ENCODE measurements at places on chromosomes 12 and 14.

GRCh38 chr12:12032851-12033797 lies 37.6 kb upstream of the BCL2L14 start:
- no peaks in the 10 kb centered on the region for H3K27me3 ChIP-seq
- no peak overlapping the region for H3K27ac ChIP-seq
- 0 out of 2 replicates have a peak, but pooled peaks cover 2% of the 10 kb centered on the region for H3K4me1 ChIP-seq

GRCh38 chr14:73802431-73803188 lies 49.0 kb upstream of the PTGR2 start:
- no peak for DNase-seq
- H3K27ac ChIP-seq, result no peak overlapping the region
- H3K27me3 ChIP-seq, result no peaks in the 10 kb centered on the region
- H3K4me3 ChIP-seq, result no peak overlapping the region

DNA sequence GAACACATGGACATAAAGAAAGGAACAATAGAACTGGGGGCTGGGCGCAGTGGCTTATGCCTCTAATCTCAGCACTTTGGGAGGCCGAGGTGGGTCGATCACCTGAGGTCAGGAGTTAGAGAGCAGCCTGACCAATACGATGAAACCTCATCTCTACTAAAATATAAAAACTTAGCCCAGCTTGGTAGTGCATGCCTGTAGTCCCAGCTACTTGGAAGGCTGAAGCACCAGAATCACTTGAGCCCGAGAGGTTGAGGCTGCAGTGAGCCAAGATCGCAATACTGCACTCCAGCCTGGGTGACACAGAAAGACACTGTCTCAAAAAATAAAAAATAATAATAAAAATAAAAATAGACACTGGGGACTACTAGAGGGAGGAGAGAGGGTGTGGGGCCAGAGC lies 154.5 kb downstream of the SEC23A start:
- no peaks in the 10 kb centered on the region for H3K4me1 ChIP-seq
- H3K36me3 ChIP-seq, result no peaks in the 10 kb centered on the region
- no peak overlapping the region for H3K4me3 ChIP-seq

DNA sequence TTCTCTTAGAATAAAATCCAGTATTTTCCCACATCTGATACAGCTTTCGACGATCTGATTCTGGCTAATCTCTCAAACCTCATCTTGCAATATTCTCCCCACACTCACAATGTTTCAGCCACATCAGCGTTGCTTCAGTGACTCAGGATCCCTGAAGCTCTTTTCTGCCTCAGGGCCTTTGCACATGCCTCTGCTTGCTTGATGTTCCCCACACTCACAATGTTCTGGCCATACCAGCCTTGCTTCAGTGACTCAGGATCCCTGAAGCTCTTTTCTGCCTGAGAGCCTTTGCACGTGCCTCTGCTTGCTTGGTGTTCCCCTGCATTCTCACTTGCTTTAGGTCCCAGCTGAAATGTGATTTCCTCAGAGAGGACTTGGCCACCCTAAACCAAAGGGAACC lies 2.6 kb downstream of the C12orf42 start:
- H3K4me1 ChIP-seq, result peaks cover 12% of the 10 kb centered on the region
- no peak overlapping the region for H3K27ac ChIP-seq
- H3K27me3 ChIP-seq, result no peaks in the 10 kb centered on the region
- no peak for DNase-seq
- H3K36me3 ChIP-seq, result no peaks in the 10 kb centered on the region
- no peak overlapping the region for H3K4me3 ChIP-seq

DNA sequence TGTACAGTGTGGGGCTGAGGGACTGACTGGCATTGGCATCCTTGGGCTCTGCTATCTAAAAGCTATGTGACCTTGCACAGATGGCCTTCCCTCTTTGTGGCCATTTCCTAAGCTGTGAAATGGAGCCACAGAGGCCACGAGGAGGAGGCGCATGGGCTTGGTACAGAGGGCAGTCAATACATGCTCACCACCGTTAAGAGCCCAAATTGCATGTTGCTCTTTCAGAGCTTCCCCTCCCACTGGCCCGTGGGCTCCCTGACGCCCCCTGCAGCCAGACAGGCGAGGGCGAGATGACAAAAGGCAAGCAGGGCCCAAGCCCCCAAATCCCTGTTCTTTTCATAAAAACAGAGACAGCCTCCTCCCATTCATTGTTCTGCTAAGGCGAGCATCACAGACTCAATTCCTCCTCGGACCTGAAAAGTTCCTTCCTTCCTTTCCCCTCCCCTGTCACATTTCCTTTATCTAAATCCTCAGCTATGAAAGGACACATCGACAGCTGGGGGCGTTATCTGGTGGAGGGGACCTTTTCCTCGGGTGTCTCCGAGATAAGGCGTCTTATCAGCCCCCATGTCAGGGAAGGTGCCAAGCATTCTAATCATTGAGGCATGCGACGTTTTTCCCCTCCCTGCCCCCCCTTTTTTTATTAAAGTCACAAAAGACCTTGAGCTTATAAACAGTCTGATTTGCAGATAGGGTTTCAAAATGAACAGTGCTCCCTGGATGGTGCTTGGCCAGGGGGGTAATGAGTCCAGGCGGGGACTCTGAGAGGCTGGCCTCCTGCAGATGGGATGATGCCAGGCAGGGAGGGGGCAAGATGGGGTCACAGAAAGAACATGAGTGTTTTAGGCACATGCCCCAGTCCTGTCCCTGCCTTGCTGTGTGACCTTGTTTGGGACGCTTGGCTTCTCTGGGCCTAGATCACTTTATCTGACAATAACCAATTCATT lies 26.4 kb downstream of the FAM222A start:
- H3K27ac ChIP-seq, result no peak overlapping the region
- DNase-seq, result peak; percentile 77
- H3K36me3 ChIP-seq, result no peaks in the 10 kb centered on the region
- no peak overlapping the region for H3K4me3 ChIP-seq

DNA sequence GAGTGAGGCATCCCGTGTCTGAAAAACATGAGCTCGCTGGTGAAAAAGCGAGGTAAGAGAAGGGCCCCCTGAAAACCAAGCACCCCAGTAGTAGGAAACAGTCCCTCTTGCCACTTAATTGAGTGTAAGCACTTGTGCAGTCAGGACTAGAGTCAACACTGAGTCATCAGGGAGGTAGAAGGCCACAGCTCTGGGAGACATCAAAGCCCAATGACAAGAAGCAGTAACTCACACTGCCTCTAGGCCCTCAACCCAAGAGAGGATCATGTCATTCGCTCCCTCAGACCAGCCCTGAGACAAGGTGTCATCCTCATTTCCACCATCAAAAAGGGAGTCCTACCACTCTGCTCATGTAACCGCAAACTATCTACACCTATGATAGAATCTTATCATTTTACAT lies 17.8 kb downstream of the POMT2 start:
- peaks cover 5% of the 10 kb centered on the region for H3K36me3 ChIP-seq
- H3K27me3 ChIP-seq, result no peaks in the 10 kb centered on the region
- DNase-seq, result no peak
- H3K4me3 ChIP-seq, result no peak overlapping the region
- no peaks in the 10 kb centered on the region for H3K4me1 ChIP-seq

- H3K4me3 ChIP-seq, result no peak overlapping the region
- H3K27me3 ChIP-seq, result no peaks in the 10 kb centered on the region
- no peaks in the 10 kb centered on the region for H3K4me1 ChIP-seq
- no peak for DNase-seq
- no peaks in the 10 kb centered on the region for H3K36me3 ChIP-seq
- no peak overlapping the region for H3K27ac ChIP-seq
Measured at GRCh38 chr14:75170772-75171171, 5.6 kb downstream of the TMED10 start.

DNA sequence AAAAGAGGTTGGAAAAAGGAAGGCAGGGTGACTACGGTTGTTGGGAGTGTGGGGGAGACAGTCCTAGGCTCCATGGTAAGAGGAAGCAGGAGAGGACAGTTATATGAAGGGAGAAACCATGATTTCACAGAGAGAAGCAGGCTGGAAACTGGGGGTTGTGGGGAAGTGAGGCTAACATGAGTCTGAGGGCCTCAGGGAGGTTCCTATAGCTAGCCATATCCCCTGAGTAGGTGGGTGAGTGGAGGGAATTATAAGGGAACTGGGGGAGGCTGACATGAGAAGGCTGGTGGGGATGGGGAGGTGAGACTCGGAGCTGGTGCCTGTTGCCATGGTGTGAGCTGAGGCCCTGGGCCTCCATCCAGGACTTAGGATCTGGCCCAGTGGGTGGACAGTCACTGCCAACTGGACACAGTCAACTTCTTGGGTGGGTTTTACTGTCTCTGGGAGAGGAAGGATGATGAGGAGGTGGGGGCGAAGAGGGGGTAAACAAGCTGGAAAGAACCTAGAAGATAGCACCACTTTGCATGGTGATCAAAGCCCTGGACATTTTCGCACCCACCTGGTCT lies 1.4 kb downstream of the RNASE13 start:
- no peak overlapping the region for H3K4me3 ChIP-seq
- no peaks in the 10 kb centered on the region for H3K4me1 ChIP-seq
- H3K27me3 ChIP-seq, result no peaks in the 10 kb centered on the region
- no peaks in the 10 kb centered on the region for H3K36me3 ChIP-seq
- no peak for DNase-seq
- H3K27ac ChIP-seq, result no peak overlapping the region

DNA sequence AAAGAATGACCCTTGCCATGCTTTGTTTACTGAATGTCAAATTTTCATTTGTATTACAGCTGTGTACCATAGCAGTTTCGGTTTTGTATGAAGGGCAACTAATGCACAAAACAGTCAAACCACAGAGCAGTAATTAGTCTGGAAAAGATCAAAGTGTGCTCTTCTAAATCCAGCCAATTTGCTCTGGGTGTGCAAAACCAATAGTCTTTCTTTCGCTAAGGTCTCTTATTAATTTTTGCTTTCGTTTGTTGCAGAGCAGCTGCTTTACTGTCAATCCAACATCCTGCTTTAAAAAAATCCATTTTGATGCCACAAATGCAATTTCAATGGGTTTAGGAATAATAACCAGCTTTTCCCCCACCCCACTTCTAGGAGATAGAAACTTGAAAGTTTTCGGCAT lies 114.2 kb downstream of the BRMS1L start:
- H3K27me3 ChIP-seq, result no peaks in the 10 kb centered on the region
- DNase-seq, result no peak
- no peaks in the 10 kb centered on the region for H3K4me1 ChIP-seq
- no peak overlapping the region for H3K27ac ChIP-seq

DNA sequence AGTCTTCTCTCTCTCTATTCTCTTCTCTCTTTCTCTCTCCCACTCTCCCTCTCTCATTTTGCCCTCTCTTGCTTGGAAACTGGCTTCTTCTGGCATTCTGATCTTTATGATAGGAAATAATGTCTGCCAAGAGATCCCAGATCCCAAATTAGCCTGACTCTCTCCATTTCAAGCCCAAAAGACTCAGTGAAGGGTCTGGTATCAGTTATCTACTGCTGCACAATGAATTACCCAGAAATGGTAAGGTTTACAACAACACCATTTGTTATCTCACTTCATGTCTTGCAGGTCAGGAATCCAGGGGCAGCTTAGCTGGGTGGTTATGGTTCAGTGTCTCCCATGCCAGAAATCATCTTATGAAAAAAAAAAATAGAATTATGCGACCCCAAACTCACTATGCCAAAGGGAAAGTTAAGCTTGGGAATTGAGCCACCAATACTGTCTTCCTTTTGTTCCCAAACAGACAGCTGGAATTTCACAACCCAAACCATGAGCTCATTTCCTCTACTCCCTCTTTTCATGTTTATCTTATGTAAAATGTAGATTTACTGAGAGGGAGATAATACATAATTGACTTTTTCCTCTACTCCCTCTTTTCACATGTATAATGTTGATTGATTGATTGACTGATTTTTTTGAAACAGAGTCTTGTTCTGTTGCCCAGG lies 67.8 kb upstream of the FICD start:
- H3K36me3 ChIP-seq, result no peaks in the 10 kb centered on the region
- DNase-seq, result no peak
- H3K4me1 ChIP-seq, result peaks cover 7% of the 10 kb centered on the region
- H3K27me3 ChIP-seq, result no peaks in the 10 kb centered on the region

GRCh38 chr14:90545966-90546751 lies 149.3 kb downstream of the CALM1 start:
- peaks cover 4% of the 10 kb centered on the region for H3K4me1 ChIP-seq
- no peak for DNase-seq

- no peak overlapping the region for H3K4me3 ChIP-seq
- no peak overlapping the region for H3K27ac ChIP-seq
- no peaks in the 10 kb centered on the region for H3K4me1 ChIP-seq
Measured at GRCh38 chr14:21749306-21749868, 75.8 kb upstream of the OR4E1 start.

DNA sequence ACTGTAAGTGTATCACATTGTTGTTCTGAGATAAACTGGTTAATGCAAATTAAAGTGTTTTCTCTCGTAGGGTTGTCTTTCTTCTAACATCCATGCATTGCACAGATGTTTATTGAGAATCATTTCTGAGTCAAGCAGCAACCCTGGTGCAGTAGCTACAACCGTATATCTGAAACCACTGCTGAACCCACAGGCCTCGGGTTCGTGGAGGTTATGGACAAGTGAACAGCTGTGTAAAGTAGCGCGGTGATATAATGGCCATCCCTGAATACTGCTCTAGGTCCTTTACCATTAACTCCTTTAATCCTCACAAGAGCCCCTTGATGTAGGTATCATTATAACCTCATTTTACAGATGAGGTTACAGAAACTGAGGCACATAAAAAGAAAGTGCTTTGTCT lies 486.1 kb upstream of the TMEM132C start:
- no peak for DNase-seq
- H3K4me3 ChIP-seq, result no peak overlapping the region
- no peak overlapping the region for H3K27ac ChIP-seq
- H3K4me1 ChIP-seq, result no peaks in the 10 kb centered on the region
- no peaks in the 10 kb centered on the region for H3K36me3 ChIP-seq

DNA sequence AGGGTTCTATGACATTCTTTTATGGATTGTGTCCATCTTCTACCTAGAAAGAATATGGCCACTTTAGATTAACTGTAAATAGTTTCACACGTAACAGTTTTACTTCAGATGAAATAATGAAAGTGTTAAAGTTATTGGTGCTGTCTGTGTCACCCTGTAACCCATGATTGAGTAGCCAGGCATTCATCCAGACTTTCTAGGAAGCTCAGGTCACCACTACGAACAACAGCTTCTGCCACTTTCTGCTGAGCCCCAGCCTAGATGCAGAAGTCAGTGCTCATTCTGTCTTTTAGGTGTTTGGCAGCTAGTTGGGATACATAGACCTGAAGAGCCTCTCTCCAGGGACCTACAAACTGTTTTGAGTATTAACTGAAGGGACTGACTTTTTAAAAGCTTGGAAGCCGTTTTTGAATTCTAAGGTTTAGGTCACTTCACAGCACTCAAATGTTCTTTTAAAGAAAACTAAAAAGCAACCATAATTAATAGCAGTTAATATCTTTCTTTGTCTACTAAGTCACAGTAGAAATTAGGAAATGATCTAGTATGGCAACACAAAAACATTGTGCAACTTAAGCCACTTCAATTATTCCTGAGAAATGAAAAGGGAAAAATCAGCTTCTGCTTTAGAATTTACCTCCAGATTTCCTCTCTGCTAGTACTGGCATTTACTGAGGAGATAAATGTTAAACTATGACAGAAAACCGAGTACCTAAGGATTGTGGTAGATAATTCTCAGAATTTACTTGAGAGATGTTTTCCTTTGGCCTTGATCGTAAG lies 266.9 kb downstream of the CCDC91 start:
- no peaks in the 10 kb centered on the region for H3K36me3 ChIP-seq
- no peak for DNase-seq
- no peaks in the 10 kb centered on the region for H3K27me3 ChIP-seq

Data from H1 (cell line).